ENCODE measurements at places on chromosomes 4 and X.

DNA sequence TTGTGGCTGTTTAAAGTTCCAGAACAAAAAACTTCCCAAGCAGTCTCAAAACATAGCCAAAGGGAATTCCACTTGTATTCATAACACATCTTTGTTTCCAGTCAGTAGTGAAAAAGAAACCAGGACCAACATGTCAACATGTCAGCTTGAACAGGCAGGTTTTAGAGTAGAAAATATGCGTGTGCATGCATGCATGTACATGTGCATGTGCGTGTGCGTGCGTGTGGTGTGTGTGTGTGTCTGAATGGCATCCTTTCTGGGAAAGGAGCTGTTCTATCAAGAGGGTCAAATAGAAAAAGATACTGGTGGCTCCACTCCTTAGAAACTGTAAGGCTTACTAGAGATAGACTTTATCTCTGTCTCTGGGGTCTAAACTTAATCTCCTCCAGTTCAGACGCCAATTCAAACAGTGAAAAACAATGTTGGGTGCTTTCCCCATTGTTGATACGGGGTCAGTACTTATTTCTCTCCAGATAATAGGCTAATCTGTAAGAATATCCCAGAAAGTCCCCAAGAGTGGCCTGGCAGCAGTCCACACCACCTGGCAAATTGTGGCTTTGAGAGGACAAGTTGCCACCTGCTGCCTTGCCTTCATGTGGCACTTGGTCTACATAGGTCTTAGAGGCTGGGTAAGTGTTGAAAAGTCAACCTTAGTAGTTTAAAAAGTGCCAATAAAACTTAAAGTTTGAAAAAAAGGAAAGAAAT lies 110.4 kb downstream of the SCD5 start:
- DNase-seq = peak; percentile 73

GRCh38 chr4:108851366-108851765 lies 88.5 kb upstream of the ETNPPL start:
- DNase-seq = no peak

- no peak for DNase-seq
These were observed 40.3 kb upstream of the NKRF start for GRCh38 chrX:119646515-119646914.

DNA sequence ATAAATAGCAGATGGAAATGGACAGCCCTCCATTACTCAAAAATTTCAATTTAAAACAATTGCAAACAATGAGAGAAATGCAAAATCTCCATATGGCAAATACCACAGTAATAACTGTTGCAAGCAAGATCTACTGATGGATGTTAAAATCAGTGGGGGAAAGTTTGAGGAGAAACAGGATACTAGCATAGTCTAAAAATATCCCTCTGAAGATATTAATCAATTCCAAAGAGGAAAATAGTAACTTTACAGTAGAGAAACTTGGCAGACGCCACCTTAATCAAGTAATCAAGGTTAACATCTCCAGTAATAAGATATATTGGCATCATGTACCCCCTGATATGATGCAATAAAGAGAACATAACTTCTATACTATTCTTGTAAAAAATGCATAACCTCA lies 344.8 kb downstream of the ZNF674 start:
- no peak for DNase-seq

DNA sequence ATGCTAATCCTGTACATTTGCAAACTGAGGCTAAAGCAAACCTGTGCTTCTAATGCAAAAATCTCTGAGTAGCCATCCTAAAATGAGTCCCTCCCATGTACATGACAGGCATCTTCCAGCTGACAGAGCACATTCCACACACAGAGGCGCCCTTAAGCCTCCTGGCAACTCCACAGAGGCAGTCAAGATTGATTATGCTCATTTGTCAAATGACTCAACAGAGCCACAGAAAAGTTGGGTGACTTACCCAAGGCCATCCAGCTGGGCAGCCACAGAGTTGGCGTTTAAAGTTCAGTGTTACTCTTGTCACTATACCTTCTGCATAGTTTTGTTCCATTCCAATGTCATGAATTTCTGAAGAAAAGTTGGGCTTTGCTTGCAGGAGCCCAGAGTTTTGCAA lies 394.6 kb upstream of the FGF13 start:
- DNase-seq = no peak

DNA sequence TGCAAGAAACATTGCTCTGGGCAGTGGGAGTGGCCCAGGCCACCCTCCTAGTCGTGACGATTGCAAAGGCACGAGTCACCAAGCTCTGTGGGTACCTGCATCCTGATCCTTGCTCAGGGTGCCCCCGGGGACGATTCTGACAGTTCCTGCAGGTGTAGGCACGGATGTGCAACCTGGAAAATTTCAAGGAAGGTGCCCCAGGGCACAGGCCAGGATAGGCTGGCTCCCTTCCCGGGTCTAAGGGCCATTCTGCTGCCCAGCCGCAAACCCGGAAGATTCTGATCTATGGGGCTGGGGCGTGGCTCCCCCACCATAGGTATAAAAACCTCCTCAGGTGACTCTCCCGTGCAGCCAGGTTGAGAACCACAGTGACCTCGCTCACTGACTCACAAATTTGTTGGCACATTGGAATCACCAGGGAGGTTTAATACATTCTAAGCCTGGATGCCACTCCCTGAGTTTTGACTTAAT lies 228.5 kb downstream of the PTTG2 start:
- no peak for DNase-seq

DNA sequence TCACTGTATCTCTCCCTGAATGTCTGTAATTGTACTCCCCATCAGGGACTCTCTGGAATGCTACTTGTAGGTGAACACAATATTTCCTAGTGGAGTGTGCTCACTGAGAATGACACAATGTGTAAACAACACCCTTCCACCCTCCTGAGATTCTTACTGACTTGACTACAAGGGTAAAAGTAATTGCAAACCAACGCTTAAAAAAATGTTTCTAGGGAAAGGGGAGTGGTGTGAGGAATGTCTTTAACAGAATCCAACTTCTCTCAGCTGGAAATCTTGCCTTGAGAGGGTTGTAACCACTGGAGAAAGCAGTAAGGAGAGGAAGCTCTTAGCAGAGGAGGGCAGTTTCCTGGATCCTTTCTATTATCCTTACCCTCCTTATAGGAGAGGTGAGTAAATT lies 5.1 kb upstream of the RAPGEF2 start:
- DNase-seq = no peak

- no peak for DNase-seq
These were observed 43.6 kb upstream of the PHOX2B start for GRCh38 chr4:41792166-41792565.

DNA sequence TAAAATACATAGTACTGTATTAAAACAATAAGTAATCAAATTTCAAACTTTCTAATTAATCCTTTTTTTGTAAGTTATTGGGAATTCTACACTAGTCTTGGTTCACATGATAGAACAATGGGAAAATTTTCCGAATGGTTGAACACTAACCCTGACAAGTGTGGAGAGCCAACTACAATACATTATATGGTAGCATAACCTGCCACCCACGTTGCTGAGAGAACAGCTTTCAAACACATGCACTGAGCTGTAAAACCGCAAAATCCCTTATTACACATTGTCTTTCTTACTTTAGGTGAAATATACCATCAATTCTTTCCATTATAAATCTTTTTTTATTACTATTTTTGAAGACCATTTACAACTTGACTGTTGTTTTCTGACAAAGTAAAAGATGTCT lies 54.7 kb downstream of the ANAPC10 start:
- DNase-seq = no peak

- no peak for DNase-seq
These were observed 30.6 kb upstream of the GC start for GRCh38 chr4:71814433-71814832.

GRCh38 chr4:85457752-85458467 lies 17.0 kb upstream of the ARHGAP24 start:
- DNase-seq = no peak

- DNase-seq = no peak
These were observed 93.0 kb upstream of the PRKG2 start for GRCh38 chr4:81307991-81308390.

GRCh38 chr4:119189638-119190037 lies 22.9 kb upstream of the USP53 start:
- peak; percentile 39 for DNase-seq

DNA sequence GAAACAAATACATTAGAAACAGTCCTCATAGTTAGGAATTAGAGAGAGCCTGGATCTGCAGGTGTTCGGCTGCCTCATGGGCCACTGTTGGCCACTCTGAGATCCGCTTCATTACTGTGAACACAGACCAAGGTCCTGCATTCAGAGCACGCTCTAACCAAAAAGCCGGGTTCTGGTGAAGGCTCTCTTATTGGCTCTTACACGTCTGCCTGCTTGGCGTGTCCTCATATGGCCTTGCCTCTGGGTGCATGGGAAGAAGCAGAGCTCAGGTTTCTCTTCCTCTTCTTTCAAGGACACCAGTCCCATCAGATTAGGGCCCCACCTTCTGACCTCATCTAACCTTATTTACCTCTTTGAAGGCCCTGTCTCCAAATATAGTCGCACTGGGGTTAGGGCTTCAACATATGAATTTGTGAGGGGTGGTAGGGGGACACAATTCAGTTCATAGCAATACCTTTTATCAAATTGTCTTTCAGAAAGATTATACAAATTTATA lies 37.1 kb upstream of the ELF2 start:
- DNase-seq = peak; percentile 26

- DNase-seq = no peak
These were observed 398.1 kb upstream of the RPS6KA3 start for GRCh38 chrX:20664774-20665173.

DNA sequence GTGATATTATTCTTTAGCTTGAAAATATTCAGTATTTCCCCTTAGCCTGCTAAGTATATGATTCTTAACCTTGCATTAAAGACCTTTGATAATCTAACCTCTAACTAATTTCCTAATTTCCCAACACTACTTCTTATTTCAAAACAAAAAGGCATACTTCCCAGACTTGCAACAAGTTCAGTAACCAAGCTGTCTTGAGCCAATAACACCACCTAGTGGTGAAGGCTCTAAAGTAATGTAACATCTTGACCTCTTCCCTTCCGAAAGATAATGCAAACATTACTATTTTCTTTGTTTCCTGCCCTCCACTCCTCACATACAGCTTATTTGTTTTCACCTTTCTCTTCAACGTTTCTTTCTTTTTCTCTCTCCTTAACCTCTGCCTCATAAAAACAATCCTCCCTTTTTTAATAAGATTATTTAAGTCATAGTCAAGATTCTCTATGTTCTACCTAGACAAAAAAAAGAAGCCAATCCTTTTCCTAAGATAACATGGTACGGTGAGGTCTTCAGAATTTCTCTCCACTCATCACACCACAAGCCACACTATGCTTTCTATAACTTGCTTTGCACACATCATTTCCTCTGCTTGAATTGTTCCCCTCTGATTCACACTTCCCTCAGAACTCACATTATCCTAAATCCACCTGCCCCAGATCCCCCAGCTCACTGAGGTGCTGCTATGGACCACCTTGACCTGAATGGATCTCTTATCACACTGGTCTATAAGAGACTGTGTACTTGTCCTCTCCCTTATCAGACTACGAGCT lies 3.5 kb downstream of the FAT1 start:
- DNase-seq = peak; percentile 51

GRCh38 chr4:164442180-164442579 lies 311.8 kb upstream of the SMIM31 start:
- no peak for DNase-seq

Data from hematopoietic multipotent progenitor cell treated with erythropoietin and hydrocortisone succinate and interleukin-3 and kit ligand, for 6 days (in vitro differentiated cells).